Naive thymus-derived CD4-positive, alpha-beta T cell (primary cell): ENCODE measurements at places on chromosomes 4 and X. TPM values are rescaled to one million over a fixed set of nuclear protein-coding genes. Genes with fewer than 3 reads are reported as not detected.

The AMBN gene
- polyA plus RNA-seq: not detected

The MMAA gene
- 15.4 TPM for polyA plus RNA-seq

The MMRN1 gene
- polyA plus RNA-seq: 0.73 TPM

The MAGEA2B gene
- polyA plus RNA-seq: not detected

The CENPVL1 gene
- not detected for polyA plus RNA-seq

The GABRE gene
- not detected for polyA plus RNA-seq

The RAB33A gene
- polyA plus RNA-seq: 15.6 TPM

The SRPX2 gene
- polyA plus RNA-seq: not detected

The TAF1 gene
- 11.3 TPM for polyA plus RNA-seq

The CFAP299 gene
- not detected for polyA plus RNA-seq

The SULT1B1 gene
- polyA plus RNA-seq: 14.9 TPM

The TEX11 gene
- not detected for polyA plus RNA-seq

The IL2 gene
- polyA plus RNA-seq: not detected

The HEPH gene
- polyA plus RNA-seq: 0.17 TPM

The TCP11X2 gene
- not detected for polyA plus RNA-seq

The LAGE3 gene
- 85.1 TPM for polyA plus RNA-seq

The CXorf51B gene
- polyA plus RNA-seq: not detected

The HTR2C gene
- not detected for polyA plus RNA-seq

The NUDT10 gene
- polyA plus RNA-seq: not detected

The ARR3 gene
- not detected for polyA plus RNA-seq

The SMC1A gene
- 84.9 TPM for polyA plus RNA-seq

The SMAD1 gene
- polyA plus RNA-seq: 0.73 TPM

The CXCL8 gene
- not detected for polyA plus RNA-seq

The EPGN gene
- not detected for polyA plus RNA-seq

The PRSS12 gene
- not detected for polyA plus RNA-seq

The FAM236C gene
- polyA plus RNA-seq: not detected

The ALAS2 gene
- not detected for polyA plus RNA-seq

The AKAP14 gene
- not detected for polyA plus RNA-seq

The SLC6A8 gene
- not detected for polyA plus RNA-seq

The CENPVL2 gene
- polyA plus RNA-seq: not detected

The MAGEB17 gene
- not detected for polyA plus RNA-seq

The PCDH10 gene
- polyA plus RNA-seq: not detected

The C4orf36 gene
- polyA plus RNA-seq: not detected

The F11 gene
- polyA plus RNA-seq: not detected

The GASK1B gene
- 0.14 TPM for polyA plus RNA-seq

The ZNF732 gene
- polyA plus RNA-seq: not detected

The CLDN22 gene
- not detected for polyA plus RNA-seq
